ENCODE measurements at places on chromosomes 1 and 21.
A peak's percentile ranks its signal among the peaks of the same experiment; 100 is the strongest.

DNA sequence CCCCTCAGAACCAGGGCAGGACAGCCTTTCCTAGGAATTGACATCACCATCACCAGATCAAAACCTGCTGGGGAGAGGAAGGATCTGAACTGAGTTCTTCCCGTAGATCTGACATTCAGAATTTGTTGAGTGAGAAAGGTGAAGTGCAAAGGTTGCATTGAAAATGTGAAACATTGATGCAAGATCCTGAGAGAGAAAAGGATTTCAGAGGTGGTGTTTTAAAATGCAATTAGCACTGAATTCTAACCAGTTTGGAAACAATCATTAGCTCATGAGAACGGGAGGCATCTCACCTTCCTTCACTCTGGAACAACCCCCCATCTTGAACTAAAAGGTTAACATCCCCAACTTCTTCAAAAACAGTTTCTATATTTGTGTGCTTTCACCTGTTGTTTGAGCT, 20.4 kb downstream of the LMO4 start:
- no peak for ATAC-seq
- no peak overlapping the region for H3K27ac ChIP-seq
- no peaks in the 10 kb centered on the region for H3K27me3 ChIP-seq
- H3K4me3 ChIP-seq: no peak overlapping the region
- no peaks in the 10 kb centered on the region for H3K4me1 ChIP-seq

DNA sequence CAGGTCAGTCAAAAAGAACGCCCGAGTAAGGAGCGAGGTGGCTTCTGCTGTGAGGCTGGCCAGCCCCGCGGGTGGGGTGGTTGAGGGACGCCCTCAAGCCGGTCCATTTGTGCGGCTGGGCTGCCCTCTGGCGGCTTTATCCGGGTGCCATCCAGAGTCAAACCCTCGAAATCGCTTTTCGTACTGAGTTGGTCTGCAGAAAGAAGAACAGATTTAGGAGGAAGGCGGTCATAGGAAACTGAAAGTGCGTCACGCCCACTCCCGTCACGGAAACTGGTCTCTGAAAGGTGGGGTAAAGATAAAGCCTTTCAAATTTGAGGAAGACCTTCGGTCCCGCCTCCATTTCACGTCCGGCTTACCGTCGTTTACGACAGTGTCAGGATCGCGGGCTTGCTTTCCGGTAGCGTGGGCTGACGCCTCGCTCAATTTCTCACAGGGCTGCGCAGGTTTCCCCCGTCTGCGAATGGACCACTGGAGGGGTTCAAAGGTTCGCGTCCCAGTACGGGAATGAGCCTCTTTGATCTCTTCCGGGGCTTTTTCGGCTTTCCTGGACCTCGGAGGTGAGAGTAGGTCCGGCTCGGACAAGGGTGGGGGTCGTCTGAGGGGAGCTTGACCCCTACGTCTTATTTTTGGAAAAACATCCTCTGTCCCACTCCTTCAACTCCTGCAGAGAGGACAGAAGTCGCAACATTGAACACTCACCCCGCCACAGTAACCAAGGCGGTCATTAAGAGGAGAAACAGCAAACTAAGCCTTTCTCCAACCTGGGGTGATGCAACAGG, at the start of gene HAX1:
Gene HAX1 (plus strand): TSS at position 413 of the 782 bp plus-strand sequence. CDS start 95 bp downstream, at position 508.
- H3K4me3 ChIP-seq: peak within 1 kb of the TSS; percentile 89
- H3K27ac ChIP-seq: peak within 1 kb of the TSS; percentile 94
- no peaks in the 10 kb centered on the region for H3K4me1 ChIP-seq
- H3K36me3 ChIP-seq: no peaks in the 10 kb centered on the region
- peak; percentile 90 for ATAC-seq
- no peaks in the 10 kb centered on the region for H3K27me3 ChIP-seq

GRCh38 chr1:84146411-84147032, 2.5 kb downstream of the PRKACB start:
- ATAC-seq: no peak
- H3K36me3 ChIP-seq: no peaks in the 10 kb centered on the region
- no peaks in the 10 kb centered on the region for H3K4me1 ChIP-seq
- no peaks in the 10 kb centered on the region for H3K27me3 ChIP-seq

DNA sequence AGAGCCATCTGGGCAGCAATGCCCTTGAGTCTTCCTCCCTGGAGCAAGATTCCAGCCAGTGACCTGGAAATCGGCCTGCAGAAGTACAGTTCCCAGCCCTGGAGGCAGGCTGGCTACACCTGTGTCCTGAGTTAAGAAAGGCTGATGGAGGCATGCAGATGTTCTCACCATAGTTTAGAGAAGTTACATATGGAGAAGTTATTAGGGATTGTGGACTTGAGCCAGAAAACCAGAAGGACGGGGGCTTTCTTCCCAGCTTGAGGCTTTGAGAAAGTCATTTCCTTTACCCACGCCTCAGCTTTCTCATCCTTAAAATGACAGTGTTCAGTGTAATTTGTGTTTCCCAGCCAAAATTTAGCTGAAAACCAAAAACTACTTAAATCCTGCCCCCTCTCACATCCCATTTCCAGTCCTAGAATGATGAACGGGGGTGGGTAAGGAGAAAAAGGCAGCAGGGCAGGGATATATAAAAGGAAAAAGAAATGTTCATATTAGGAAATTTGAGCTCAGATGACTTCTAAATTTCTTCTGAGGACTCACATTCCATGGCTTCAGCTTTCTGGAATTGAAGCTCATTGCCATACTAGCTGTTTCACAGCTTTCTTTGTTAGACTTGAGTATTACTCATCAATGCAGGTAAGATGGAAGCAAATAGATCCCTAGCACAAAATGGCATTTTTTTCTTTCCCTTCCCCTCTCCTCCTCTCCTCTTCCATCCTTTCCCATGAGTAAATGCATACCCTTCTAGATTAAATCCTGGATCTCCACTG, 14.4 kb upstream of the C8B start:
- H3K27me3 ChIP-seq: no peaks in the 10 kb centered on the region
- H3K27ac ChIP-seq: no peak overlapping the region
- no peak overlapping the region for H3K4me3 ChIP-seq
- no peaks in the 10 kb centered on the region for H3K36me3 ChIP-seq
- no peak for ATAC-seq

DNA sequence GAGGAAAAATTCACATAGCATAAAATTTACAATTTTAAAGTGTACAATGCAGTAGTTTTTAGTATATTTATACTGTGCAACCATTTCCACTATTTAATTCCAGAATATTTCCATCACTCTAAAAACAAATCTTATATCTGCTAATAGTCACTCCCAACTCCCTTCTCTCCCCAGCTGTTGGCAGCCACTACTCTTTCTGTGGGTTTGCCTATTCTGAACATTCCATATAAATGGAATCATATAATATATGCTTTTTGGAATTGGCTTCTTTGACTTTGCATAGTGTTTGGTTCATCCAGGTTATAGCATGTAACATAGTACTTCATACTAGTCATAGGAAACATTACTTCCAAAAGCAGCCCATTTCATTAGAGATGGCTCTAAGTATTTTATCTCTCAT, 25.0 kb upstream of the TMEM39B start:
- no peak overlapping the region for H3K27ac ChIP-seq
- no peaks in the 10 kb centered on the region for H3K27me3 ChIP-seq
- ATAC-seq: no peak
- no peaks in the 10 kb centered on the region for H3K4me1 ChIP-seq
- no peak overlapping the region for H3K4me3 ChIP-seq
- H3K36me3 ChIP-seq: peaks cover 3% of the 10 kb centered on the region

DNA sequence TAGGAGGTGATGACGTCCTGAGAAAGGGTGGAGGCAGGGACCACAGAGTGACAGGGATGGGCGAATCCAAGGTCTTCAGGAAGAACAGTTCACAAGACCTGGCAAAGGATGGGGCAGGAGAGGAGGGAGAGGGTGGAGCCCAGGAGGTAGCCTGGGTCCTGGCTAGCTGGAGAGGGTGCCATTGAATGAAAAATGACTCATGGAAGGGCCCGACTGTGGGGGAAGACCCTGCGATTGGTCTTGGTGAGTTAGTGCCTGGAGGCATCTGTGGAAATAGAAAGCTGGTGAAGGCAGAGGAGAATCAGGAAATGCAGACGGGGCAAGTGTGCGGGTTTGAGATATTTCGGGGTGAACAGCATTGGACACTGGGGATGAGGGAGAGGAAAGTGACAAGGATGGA, 60.3 kb upstream of the SLC45A1 start:
- no peaks in the 10 kb centered on the region for H3K27me3 ChIP-seq
- ATAC-seq: no peak
- H3K4me3 ChIP-seq: no peak overlapping the region
- no peak overlapping the region for H3K27ac ChIP-seq
- H3K36me3 ChIP-seq: no peaks in the 10 kb centered on the region

DNA sequence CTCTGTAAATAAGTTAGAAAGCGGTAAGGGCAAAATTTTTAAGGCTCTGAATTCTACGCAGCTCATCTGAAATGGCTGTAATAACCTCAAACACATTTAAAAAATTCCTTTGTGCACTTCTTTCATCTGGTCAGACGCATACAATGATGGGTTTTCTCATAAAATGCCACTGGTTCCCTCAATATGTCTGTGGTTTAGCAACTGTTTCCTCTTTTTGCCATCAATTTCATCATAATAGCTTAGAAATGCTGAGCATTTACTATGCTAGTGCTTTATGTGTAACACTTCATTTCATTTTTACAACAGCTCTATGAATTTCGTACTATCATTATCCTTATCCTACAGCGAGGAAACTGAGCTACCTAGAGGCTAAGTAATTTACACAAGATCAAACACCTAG, 35.3 kb upstream of the DMRTA2 start:
- no peak overlapping the region for H3K27ac ChIP-seq
- no peaks in the 10 kb centered on the region for H3K27me3 ChIP-seq
- peaks cover 10% of the 10 kb centered on the region for H3K36me3 ChIP-seq
- H3K4me3 ChIP-seq: no peak overlapping the region
- H3K4me1 ChIP-seq: no peaks in the 10 kb centered on the region

DNA sequence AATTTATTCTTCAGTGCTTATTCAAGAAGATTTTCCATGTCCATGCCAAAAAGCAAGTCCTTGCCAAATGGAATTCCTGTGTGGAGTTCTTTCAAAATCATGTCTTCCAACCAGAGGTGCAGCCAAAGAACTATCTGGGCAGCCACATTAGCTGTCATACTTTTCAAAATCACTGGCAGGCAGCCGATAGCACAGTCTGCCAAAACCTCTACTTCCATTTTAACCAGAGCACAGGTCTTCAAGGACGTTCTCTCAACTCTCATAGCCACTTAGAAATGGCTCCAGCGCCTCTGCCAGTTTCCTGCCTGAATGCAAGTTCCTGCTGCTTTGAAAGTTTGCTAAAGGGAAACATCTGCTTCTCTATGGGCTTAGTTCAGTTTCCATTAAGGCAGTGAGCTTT, 975.7 kb upstream of the ADGRL4 start:
- H3K4me1 ChIP-seq: peaks cover 8% of the 10 kb centered on the region
- ATAC-seq: peak; percentile 93
- no peaks in the 10 kb centered on the region for H3K27me3 ChIP-seq
- H3K4me3 ChIP-seq: no peak overlapping the region
- peak overlapping the region; percentile 65 for H3K27ac ChIP-seq

DNA sequence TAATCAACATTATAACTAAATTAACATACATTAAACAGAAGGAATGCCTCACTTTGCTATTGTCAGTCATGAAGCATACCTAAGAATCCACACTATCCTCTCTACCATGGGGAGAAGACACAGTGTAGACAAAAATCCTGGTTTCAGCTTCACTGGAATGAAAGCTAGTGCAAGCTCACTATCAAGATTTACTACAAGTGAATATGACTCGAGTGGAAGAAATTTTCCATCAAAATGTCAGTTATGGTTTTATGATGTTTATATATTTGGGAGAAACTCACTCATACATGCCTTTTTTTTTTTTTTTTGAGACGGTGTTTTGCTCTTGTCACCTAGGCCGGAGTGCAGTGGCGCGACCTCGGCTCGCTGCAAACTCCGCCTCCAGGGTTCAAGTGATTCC, 424.3 kb downstream of the KCNT2 start:
- ATAC-seq: no peak
- H3K36me3 ChIP-seq: no peaks in the 10 kb centered on the region
- H3K4me3 ChIP-seq: no peak overlapping the region

- peaks cover 27% of the 10 kb centered on the region for H3K27me3 ChIP-seq
- H3K4me3 ChIP-seq: no peak overlapping the region
- no peak for ATAC-seq
- no peaks in the 10 kb centered on the region for H3K36me3 ChIP-seq
- no peaks in the 10 kb centered on the region for H3K4me1 ChIP-seq
Measured at GRCh38 chr1:38746402-38746935, 113.1 kb downstream of the RRAGC start.

DNA sequence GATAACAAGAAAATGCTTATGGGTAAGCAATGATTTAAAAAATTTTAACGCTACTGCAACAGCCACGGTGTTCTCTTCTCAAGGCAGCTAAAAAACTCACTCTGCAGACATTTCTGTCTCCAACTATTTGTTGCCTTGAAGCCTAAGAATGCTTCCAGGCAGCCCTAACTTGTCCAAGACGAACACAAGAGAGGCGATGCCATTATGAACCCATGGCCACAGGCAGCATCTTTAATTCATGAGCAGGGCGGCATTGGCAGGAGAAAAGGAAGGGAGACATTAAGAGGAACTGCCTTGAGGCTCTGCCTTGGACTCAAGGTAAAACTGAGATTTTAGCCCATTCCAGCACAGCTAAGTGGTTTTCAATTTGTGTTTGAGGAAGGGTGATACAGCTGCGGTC, 67.5 kb downstream of the KCND3 start:
- peak overlapping the region; percentile 57 for H3K27ac ChIP-seq
- no peaks in the 10 kb centered on the region for H3K27me3 ChIP-seq
- ATAC-seq: no peak
- peaks cover 6% of the 10 kb centered on the region for H3K4me1 ChIP-seq
- H3K4me3 ChIP-seq: no peak overlapping the region
- H3K36me3 ChIP-seq: no peaks in the 10 kb centered on the region

- no peak overlapping the region for H3K4me3 ChIP-seq
- no peaks in the 10 kb centered on the region for H3K36me3 ChIP-seq
- peak overlapping the region; percentile 84 for H3K27ac ChIP-seq
- peak; percentile 17 for ATAC-seq
- no peaks in the 10 kb centered on the region for H3K27me3 ChIP-seq
Measured at GRCh38 chr1:54324251-54325140, 81.7 kb downstream of the SSBP3 start.

DNA sequence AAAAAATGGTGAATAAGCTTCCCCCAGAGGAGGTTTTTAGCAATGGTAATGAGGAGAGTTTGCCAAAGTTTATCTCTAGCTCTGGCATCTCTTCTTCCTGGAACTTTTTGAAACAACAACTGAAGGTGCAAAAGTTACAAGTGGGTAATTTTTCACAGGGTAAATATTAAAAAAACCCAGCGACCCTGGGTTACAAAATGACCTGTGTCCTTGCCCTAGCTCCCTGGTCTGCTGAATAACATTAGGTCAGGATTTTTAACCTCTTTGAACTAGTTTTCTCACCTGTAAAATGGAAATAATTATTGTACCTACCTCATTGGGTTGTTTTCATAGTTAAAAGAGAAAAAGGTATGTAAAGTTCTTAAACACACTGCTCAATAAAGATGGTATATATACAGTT, 332.4 kb upstream of the DUSP10 start:
- peaks cover 11% of the 10 kb centered on the region for H3K4me1 ChIP-seq
- ATAC-seq: no peak
- H3K4me3 ChIP-seq: no peak overlapping the region
- H3K27me3 ChIP-seq: no peaks in the 10 kb centered on the region
